ENCODE measurements at places on chromosomes 11 and 22.

- DNase-seq: no peak
Measured at GRCh38 chr11:43021466-43021865, 290.3 kb upstream of the API5 start.

DNA sequence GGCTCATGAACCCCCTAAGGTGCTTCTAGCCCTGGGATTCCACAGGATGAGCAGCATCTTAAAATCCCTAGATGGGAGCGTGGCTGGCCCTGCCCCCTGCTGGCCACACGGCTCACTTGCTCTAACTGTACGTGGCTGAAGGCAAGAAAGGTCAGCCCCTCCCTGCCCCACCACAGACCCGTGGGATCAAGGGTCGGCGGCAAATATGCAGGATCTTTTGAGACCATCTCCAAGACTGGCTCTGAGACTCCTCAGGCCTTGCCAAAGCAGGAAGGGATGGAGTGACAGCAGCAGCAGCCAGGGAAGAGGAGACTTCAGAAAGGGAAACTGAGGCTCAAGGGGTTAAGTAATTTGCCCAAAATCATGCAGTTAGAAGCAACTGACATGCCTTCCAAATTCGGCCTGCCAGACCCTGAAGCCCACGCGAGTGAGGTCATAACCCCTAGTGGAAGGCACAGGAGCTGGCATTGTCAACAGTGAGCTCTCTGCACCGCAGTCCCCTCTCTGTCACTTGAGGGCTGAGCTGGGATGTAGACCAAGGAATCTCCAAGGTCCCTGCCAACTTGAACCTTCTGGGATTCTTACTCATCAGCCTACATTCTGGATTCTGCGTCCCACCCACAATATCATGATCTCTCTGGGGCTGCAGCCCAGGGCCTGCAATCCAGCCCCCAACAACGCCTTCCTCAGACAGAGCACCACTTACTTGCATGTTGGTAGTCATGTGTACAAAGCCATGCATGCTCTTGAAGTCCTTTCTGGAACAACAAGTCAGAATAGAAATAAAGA is 31.4 kb downstream of the CREB3L1 start:
- peak; percentile 75 for DNase-seq

GRCh38 chr22:22703203-22703570 is 58.8 kb downstream of the GGTLC2 start:
- DNase-seq: no peak

GRCh38 chr22:43267332-43267980 is 75.7 kb downstream of the SCUBE1 start:
- DNase-seq: no peak

DNA sequence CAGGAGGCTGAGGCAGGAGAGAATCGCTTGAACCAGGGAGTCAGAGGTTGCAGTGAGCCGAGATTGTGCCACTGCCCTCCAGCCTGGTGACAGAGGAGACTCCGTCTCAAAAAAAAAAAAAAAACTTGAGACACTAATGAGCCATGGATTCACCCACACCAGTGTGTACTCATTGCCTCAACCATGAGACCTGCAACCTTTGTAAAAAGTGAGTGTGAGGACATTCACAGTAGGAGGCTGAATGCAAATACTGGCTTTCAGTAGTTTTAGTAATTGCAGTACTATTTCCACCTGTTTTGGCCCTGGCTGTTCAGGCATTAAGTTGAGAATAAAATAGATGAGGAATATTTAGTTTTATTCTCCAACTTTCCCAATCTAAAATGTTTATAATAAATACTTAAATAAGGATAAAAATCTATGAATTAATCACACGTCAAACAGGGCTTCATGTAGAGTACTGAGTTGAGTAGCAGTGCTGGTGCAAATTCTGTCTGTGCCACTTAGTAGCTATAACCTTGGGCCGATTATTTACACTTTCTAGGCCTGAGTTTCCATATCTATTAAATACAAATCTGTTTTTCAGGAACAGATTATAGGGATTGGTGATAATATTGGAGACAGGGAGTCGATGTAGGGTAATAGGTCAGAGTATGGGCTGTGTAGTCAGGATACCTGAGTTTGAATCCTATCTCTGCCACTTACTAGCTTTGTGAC is 72.8 kb downstream of the PPP2R1B start:
- DNase-seq: no peak

GRCh38 chr22:28563636-28564035 is 116.0 kb downstream of the TTC28 start:
- DNase-seq: no peak

DNA sequence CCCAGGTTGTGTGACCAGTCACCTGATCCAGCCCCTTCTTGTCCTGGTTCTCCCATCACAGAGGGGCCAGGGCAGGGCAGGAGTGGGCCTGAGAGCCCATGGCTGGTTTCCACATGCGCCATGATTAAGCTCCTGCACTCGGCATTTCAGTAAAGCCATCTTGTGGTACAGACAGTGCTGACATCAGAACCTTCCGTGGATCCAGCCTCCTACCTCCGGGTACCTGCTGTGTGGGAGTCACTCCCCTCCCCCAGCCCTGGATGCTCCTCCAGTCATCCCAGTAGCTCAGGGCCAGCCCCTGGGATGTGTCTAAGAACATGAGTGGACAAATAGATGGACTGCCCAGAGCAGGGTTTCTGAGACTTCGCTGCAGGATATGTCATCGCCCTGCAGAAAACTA is 22.1 kb upstream of the MGAT3 start:
- no peak for DNase-seq

- no peak for DNase-seq
Measured at GRCh38 chr11:116525961-116526495, 246.8 kb downstream of the BUD13 start.

DNA sequence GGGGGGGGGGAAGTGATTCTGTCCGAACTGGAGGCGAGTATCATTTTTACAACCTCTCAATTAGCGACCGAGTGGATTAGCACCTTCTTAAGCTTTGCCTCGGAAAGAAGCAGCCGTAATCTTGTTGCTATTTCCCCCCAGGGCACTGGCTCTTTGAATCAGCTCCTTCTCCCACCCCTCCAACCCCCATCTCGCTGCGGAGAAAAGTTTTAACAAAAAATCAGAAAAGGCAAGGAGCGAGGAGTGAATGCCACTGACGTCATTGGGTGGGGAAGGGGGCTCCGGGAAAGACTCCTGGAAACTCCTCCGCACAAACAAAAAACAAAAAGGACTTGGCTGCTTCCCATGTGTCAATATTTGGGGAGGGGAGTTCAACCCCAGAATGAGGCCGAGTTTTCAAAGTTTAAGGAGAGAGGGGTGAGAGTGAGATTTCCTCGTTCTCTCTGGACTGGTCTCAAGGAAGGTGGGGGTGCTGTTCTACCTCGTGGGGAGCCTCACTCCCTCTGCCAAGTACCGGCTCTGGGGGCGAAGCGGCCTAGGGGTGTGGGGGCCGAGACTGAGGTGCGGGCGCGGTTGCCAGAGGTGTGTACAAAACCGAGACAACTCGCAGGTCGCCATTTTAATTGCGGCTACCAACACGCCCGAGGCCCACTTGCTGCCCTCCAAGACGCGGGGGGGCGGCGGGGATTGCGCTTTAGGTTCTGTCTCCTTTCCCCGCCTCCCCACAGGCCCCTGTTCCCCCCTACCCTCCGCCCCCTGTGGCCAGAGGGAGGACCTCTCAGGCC is 2.5 kb upstream of the PAX6 start:
- DNase-seq: no peak

- DNase-seq: no peak
Measured at GRCh38 chr11:73284106-73284505, 12.0 kb downstream of the P2RY6 start.

- no peak for DNase-seq
Measured at GRCh38 chr11:47171856-47172255, 4.8 kb downstream of the ARFGAP2 start.

All from GM12892 (cell line).